Stimulated activated CD8-positive, alpha-beta memory T cell treated with anti-CD3 and anti-CD28 coated beads, Interleukin-15, amount 100 ng/mL, for 48 hours (primary cell): ENCODE measurements at places on chromosomes 6 and 20.

DNA sequence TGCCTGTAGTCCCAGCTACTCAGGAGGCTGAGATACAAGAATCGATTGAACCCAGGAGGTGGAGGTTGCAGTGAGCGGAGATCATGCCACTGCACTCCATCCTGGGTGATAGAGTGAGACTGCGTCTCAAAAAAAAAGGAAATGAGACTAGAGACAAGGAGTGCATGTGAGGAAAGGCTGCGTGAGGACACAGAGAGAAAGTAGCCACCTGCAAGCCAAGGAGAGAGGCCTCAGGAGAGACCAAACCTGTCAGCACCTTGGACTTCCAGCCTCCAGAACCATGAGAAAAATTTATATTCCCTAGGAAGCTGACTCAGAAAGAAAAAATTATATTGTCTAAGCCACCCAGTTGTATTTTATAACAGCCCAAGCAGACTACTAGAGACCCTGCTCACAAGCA lies 7.4 kb upstream of the BEND3 start:
- DNase-seq, result no peak

DNA sequence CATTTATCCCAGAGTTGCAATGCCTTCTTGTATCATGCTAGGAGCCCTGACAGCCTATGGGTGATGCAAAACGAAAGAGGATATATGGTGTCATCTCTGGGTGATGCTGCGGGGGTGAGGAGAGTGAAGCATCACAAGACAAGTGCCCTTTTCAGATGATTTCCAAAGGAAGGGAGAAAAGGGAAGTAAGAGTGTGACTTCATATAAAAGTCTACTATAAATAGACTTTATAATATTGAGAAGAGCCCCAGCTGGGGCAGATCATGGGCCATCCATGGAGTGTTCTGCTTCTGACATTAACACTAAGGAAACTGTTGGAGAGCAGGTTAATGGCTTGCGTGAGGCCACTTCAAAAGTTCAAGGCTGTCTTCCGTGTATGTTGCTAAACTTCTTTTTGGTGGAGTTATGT lies 4.4 kb downstream of the CD83 start:
- DNase-seq, result peak; percentile 29

DNA sequence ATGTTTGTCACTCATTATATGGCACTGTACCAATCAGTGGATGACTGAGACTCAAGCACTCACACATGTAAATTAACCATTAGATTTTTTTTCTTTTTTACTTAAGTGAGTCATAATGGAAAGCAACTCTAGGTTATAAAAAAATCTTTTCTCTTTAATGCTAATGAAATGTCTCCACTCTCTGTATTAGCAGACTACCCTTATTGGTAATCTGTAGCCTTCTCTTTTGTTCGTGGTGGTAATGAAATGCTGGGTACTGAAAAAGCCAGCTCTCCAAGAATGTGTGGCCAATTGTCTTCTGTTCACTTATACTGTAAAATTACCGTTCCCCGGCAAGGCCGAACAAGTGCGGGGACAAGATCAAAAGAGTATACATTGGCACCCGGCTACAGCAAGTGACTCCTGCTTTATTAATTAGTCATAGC lies 69.0 kb downstream of the AFG1L start:
- DNase-seq, result no peak

GRCh38 chr6:15116889-15117288 lies 129.0 kb upstream of the JARID2 start:
- no peak for DNase-seq

GRCh38 chr6:11381801-11382513 lies 149.5 kb upstream of the NEDD9 start:
- peak; percentile 48 for DNase-seq

DNA sequence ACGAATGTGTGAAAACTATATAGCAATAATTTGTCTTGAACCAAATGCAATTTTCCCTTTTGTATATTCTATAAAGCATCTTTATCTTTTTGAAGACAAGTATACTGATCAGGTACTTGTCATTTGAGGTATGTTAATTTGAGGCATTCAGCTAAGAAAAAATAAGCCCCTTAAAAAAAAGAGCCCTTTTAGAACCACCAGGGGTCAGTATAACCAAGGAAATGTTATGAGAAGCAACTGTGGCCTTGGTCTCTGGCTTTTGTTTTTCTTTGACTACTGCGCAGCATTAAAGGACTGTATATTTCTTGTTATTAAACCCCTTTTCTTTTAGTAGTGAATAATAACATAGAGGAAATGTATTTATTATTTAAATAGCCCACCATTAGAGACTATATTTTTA lies 43.1 kb downstream of the CD109 start:
- no peak for DNase-seq

DNA sequence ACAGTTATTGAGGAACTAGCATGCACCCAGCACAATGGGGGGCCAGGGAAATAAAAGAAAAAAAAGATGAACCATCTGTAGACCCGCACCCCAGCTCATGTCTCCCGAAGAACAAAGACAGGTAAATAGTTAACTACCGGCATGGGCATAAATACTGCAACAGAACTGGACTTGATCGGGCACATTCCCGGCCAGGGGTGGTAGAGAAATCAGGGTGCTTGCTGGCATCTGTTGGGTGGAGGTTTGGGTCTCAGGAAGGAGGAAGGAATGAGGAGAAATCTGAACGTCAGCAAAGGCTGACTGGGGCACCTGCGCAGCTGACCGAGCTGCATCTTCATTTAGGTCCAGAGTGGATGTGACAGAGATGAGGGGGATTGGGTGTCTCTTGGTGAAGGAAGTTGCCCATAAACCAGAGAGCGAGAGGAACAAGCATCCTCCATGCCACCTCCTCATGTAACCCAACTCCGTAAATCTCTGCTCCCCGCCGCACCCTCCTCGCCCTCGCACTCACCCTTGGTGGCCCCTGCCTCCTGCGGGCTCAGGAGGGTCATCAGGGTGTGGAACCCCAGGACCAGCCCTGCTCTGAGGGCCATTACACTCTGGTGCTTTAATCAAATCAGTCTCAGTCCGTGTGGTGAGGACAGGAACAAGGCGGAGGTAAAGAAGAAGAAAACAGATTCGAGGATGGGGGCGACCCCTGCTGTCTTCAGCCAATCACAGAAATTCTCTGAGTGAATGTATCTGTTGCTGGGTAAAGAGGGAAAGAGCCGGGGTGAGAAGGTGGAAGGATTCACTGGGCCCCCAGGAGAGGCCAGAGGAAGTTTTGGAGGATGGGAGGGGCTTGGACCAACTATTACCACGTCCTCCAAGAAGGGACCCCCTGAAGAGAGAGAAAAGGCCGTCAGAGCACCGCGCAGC lies at the start of gene HLA-DOA:
TSS of gene HLA-DOA (minus strand) at position 648 of the 918 bp plus-strand sequence.
- peak; percentile 32 for DNase-seq

DNA sequence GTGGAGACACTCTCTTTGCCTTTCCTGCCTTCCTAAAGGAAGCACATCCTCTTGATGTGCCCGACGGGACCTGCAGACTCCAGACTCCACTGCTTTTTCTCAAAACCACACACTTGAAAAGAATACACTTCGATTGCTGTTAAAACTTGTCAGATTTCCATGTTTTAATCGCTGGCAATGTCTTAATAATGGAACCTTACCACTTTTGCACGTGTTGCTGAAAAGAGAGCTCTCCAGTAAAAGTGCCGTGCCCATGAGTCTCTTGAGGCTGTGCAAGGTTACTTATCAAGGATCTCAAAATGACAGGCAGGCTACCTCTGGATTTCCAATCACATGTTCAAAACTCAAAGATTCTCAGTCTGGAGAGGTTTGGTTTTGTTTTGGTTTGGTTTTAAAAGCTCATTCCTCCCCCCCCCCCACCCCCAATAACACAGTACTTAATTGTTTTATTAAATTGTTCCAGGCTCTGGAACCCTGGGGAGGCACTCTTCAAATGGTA lies 12.0 kb upstream of the TFAP2A start:
- no peak for DNase-seq

- DNase-seq, result no peak
These were observed 20.8 kb upstream of the IBTK start for GRCh38 chr6:82268301-82268846.
